Skeletal muscle cell (primary cell): ENCODE measurements at places on chromosomes 3 and 15.

GRCh38 chr15:100115066-100115710 is 226.6 kb downstream of the ADAMTS17 start:
- DNase-seq, result no peak

DNA sequence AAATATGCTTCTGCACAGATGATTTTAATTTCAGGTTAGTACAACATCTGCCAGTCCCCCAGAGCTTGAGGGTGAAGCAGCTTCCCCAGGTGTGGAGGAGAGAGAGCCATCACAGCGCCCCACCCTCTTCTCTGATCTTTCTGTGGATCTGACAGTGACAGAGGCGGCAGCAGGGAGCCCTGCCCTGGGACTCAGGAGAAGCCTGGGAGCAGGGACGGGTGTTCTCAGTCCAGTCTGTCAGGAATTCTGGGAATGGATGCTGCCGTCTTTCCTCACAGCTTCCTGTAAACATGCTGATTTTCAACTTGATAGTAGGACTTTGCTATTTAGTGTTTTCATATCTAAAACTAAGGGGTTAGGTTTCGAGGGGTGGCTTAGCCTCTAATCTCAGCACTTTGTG is 11.4 kb upstream of the RAB8B start:
- DNase-seq, result no peak

DNA sequence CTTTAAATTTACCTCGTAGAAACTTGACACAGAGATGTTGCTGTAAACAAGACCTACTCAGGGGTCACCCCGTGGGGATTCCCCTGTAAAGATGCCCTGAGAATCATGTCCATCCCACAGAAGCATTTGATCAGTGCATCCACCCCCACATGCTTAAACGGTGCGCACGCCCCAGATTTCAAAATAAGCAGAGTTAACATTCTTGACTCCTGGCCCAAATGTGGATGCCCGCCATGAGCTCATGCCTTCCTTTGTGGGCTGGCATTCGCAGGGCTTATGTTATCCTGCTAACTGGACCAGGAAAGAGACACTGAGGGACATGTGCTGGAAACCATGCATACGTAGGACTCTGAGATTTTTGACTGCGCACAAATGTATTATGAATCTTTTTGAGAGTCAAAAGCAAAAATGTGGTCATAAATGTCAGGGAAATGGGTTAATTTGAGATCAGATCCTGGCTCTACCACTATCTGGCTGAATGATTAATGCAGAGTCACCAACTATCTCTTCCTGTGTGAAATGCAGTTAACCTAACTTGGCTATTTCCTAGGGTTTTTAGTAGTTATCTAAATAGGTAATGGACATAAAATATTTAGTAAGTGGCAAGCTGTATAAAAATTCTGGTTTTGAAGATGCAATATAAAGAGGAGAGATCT is 9.1 kb upstream of the TP63 start:
- DNase-seq, result no peak

DNA sequence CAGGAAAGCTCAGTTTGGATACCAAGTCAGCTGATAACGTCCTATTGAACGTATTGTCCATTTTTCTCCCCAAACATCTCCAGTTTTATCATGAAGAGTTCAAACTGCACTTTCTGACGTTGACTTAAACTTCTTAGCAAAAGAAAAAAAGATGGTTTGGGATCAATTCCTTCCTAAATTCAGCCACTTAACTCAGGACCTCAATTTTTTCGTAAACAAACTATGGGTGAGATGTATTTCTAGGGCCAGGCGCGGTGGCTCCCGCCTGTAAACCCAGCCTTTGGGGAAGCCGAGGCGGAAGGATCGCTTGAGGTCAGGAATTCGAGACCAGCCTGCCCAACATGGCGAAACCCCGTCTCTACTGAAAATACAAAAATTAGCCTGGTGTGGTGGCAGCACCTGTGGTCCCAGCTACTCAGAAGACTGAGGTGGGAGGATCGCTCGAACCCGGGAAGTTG is 464 bp upstream of the MRPS25 start:
- no peak for DNase-seq

GRCh38 chr3:76438971-76439370 is 600.9 kb upstream of the ROBO2 start:
- peak; percentile 36 for DNase-seq

- DNase-seq, result no peak
These were observed 45.1 kb upstream of the AMOTL2 start for GRCh38 chr3:134419214-134419959.

DNA sequence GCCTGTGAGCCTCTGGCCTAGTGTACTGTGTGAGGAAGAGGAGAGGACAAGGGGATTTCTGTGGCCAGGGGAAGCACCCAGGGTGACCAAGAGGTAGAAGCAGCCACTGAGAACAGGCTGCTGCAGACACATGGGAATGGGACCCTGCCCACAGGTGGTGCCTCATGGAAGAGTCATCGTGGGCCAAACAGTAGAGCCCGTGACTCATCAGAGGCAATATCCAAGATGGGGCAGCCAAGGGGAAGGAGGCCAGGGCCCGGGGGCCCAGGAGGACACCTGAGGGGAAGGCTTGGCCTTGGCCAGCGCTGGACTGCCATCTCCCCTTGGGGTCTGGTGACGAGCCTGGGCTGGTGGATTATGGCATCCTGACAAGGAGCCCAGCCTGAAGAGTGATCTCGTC is 275.0 kb upstream of the LYSMD4 start:
- no peak for DNase-seq

DNA sequence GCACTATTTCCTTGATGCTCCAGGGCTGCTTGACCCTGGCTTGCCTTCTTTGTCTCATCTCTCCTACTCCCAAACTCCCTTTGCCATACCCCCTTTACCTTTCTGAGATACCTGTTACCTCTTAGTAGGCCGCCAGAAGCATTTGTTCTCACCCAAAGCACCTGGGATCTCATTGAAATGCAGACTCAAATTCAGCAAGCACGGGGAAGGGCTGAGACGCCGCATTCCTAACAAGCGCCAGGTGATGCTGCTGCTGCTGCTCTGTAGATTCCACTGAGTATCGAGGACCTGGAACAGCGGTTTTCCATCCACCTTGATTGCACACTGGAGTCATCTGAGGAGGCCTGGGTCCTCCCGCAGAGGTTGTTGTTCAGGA is 91.8 kb downstream of the TMEM266 start:
- DNase-seq, result no peak

GRCh38 chr3:16264174-16264707 is 502 bp downstream of the DPH3 start:
- no peak for DNase-seq

GRCh38 chr3:126014252-126014651 is 45.3 kb downstream of the ROPN1B start:
- DNase-seq, result peak; percentile 5

- no peak for DNase-seq
These were observed 47.5 kb upstream of the SKOR1 start for GRCh38 chr15:67777773-67778172.

GRCh38 chr15:70795311-70795665 is 31.9 kb upstream of the UACA start:
- DNase-seq, result peak; percentile 90

DNA sequence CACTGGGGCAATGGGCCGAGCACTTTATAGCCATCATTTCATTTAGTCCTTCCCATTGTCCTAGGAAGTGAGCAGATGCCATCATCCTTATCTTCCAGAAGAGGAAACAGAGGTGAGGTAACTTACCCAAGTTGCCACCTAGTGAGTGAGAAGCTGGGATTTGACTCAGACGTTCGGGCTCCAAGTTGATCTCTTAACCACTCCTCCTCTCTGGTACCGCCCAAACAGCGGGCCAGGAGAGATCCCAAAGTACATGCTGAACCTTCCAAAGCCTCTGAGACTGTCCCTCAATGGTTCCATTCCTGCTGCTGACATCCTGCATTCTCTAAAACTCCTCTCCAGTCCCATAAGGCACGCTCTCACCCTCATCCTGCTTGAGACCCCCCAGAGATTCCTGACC is 56.2 kb downstream of the EXOG start:
- no peak for DNase-seq

DNA sequence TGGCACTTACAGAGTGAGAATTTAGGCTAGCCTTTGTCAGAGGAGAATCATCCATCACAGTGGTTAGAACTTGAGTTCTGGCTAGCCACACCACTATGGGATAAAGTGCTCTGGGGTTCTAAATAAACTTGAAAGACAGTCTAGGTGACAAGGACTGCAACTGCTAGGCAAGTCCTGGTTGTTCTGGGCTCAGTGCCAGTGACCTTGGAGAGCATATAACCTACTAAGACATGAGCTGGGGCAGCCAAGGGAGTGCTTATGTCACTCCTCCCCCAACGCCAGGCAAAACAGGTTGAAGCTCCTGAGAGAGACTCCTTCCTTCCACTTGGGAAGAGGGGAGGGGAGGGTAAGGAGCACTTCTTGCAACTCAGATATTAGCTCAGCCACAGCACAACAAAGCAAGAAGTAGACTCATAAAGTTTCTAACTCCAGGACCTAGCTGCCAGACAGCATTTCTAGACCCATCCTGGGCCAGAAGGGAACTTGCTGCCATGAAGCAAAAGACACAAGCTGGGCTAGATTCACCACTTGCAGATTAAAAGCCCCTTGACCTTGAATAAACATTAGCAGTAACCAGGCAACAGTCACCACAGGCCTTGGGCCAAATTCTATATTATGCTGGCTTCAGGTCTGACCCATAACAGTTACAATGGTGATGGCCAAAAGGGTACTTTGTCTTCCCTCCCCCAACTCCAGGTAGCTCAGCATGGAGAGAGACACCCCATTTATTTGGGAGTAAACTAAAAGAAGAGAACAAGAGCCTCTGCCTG is 963.7 kb downstream of the PLOD2 start:
- no peak for DNase-seq

DNA sequence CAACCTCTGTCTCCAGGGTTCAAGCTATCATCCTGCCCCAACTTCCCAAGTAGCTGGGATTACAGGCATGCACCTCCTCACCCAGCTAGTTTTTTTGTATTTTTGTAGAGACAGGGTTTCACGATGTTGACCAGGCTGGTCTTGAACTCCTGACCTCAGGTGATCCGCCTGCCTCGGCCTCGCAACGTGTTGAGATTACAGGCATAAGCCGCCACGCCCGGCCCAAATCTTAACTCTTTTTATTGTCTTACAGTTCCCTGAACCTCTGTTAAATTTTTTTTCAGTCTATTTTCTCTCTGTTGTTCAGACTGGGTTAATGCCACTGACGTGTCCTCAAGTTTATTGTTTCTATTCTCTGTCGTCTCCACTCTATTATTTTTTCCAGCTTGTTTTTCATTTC is 115.8 kb upstream of the UBE3A start:
- no peak for DNase-seq

GRCh38 chr3:59081071-59081470 is 31.2 kb upstream of the CFAP20DC start:
- no peak for DNase-seq

GRCh38 chr15:73800662-73801345 is 47.7 kb upstream of the INSYN1 start:
- DNase-seq, result peak; percentile 55

DNA sequence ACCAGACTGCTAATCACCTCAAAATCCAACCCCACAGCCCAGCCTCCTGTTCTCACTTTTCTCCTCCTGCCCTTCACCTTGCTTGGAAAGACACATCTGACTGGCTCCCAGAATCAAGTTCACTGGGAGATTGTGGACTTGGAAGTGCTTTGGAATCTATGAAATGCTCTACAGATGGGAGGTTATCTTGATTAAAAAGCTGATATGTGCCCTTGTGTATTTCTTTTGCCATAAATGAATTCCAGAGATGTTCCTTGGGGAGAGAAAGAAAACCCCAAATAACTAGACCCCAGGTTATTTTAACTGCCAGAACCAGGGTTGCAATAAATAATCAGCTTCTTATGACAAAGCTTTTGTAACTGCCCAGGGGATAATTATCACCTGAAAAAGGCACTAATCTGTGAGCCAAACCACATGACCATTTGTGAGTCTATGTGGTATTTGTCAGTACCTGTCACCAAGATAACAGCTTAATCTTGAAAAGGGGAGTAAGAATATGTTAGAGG is 21.7 kb upstream of the ARHGEF3 start:
- no peak for DNase-seq

GRCh38 chr3:122826278-122826677 is 31.4 kb downstream of the SLC49A4 start:
- no peak for DNase-seq

DNA sequence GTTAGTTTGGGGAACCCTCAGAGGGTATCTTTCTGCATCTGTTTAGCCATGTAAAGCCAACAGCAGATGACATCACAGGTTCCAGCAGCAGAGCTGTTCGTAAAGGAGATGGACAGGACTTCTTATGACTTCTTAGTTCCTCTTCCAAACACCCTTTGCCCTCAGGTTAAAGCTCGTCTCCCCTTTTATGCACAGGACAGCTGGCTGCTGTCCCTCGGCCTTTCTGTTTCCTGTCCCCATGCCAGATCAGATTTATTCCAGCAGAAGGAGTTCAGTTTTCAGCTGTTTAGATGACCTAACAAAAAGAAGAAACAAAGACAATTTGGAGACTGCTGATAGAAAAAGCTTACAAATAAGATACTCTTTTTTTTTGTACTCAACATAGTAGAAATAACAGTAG is 45.1 kb downstream of the SEC22A start:
- DNase-seq, result no peak

DNA sequence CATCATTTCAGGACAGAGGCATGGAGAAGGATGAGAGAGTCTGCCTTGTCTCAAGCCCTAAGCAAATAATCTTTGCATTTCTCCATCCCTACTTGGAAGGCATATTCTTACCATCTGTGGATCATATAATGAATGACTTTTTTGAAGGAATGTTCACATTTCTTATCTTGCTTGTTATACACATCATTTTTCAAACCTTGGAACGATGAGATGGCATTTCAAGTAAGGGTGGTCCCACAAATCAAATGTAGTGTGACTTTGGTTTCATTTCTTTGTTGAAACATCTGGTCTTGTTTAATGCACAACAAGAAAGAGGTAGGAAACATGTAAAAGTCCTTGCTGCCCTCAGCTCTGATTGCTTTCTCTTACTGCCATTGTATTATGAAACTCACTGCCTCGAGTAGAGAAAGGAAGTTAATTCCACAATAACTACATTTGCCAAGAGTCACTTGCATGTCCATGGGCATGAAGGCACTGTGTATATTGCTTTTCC is 32.1 kb downstream of the RBMS3 start:
- DNase-seq, result no peak

- no peak for DNase-seq
These were observed 79.4 kb downstream of the ZPLD1 start for GRCh38 chr3:102514241-102514640.

DNA sequence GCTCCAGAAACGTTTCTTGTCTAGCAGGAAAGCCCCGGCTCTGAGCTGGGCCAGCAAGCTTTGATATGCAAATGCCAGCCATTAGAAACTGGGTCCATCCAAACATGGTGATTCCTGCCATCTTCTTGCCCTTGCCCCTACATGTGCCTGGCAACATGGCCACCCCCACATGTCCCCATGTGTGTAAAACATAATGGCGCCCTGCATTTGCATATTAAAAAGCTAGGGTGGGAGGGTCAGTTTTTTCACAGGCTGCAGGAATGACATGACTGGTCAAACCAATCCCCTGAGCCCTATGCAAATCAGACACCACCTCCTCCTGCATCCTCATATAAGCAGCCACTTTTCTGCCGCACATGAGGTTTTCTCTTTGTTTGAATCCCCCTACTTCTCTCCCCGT is 21.2 kb downstream of the GPR156 start:
- no peak for DNase-seq
